D721Med (cell line): ENCODE measurements at places on chromosomes 6 and 20.

- DNase-seq = no peak
Measured at GRCh38 chr6:111691345-111692225, 85.9 kb upstream of the TRAF3IP2 start.

- no peak for DNase-seq
Measured at GRCh38 chr6:127392301-127392700, 48.9 kb upstream of the ECHDC1 start.

- DNase-seq = no peak
Measured at GRCh38 chr20:37243937-37244571, 17.6 kb downstream of the GHRH start.

DNA sequence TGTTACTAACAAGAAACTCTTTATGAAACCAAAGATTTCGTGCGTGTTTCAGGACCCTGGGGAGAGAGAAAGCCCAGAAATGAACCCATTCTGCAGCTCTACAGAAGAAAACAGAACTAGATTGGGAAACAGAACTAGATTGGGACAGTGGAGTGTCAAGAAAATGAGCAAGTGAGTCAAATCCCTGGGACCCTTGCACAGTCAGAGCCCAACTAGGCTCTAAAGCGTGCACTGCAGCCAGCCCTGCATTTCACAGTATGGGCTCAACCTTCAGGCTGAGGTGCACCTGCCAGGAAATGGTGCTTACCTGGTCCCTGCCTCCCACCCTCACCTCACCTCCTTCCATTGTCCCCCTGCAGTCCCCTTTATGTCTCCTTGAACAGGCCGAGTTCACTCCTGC is 39.7 kb downstream of the BFSP1 start:
- DNase-seq = no peak

DNA sequence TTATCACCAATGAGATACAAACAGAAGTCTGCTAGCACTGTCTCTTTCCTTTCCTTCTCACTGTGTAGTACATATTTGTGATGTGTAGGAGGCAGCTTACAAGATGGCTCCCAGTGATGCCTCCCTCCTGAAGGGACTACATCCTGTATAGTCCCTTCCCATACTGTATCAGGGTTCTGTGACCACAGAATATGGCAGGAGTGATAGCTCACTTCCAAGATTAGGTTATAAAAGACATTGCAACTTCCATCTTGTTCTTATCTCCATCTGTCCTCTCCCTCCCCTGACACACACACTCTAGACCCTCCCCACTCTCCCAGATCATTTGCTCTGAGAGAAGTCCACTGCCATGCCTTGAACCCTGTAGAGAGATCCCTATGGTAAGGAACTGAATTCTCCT is 38.0 kb downstream of the SESN1 start:
- no peak for DNase-seq

- no peak for DNase-seq
Measured at GRCh38 chr6:156507106-156507505, 270.1 kb upstream of the ARID1B start.

DNA sequence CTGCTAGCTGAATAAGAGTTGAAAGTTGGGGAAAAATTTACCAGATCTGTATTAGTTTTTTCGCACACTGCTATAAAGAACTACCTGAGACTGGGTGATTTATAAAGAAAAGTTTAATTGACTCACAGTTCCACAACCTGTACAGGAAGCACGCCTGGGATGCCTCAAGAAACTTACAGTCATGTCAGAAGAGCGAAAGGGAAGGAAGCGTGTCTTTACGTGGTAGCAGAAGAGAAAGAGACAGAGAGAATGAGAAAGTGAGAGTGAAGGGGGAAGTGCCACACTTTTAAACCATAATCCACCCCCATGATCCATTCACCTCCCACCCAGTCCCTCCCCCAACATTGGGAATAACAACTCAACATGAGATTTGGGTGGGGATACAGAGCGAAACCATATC is 79.6 kb downstream of the KHDC1L start:
- DNase-seq = no peak

DNA sequence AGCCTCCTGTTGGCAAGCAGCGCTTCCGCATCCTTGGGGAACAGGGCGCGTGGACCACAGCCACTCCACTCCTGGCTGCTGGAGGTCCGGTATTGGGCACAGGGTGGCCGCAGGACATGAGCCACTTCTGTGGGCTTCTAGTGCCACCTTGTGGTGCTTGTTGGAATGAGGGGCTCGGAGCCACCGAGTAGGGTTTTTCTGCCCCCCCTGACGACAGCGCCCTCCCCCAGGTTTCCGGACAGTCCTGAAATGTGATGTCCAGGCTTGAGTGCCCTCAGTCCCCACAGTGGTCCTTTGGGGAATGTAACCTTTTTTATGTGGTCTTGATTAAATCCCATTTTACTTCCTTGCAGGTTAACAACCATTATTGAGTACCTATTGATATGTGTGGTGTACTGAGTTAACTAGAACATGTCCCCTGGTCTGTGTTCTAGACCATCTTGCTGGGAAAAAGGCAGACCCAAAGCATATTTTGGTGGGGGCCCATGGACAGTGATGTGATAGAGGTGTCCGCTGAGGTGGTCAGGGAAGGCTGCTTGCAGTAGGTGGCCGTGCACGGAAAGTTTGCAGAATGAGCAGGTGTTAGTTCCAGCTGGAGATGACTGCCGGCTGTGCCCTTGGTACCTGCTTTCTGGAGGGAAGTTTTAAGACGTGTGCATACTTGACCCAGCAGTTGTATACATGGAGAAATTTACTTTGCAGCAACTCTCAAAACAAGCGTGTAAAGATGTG is 70.0 kb downstream of the PTPN1 start:
- peak; percentile 80 for DNase-seq

DNA sequence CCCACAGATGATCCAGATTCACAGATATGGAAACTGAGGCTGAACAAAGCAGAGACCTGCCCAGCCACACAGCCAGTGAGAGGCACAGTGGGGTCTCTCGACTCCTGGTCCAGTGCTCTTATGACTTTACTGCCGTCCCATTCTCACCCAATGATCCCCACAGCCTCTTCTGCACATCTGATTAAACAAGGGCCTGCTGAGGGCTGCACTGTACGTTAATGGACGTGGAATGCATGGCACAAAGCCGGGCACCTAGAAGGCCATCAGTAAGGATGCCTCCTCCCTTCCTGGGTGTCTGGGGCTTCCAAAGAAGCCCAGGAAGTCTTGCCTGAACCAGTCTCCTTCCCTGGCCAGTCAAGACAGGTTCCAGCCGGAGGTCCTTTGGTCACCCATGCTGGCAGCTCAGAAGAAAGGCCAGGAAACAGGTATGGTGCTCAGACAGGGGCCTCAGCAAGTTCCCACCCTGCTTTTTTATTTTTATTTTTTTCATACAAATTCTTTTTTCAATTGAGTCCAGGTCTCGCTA is 3.8 kb downstream of the TFEB start:
- DNase-seq = no peak

GRCh38 chr6:133978896-133979240 is 25.8 kb downstream of the TBPL1 start:
- DNase-seq = no peak
